ENCODE measurements at places on chromosomes 7 and 10. TPM values are rescaled to one million over a fixed set of nuclear protein-coding genes. Genes with fewer than 3 reads are reported as not detected.

Gene CTTNBP2
- total RNA-seq: 0.39 TPM

Gene CRYGN
- 0.99 TPM for total RNA-seq

Gene NEURL1
- 0.50 TPM for total RNA-seq

DNA sequence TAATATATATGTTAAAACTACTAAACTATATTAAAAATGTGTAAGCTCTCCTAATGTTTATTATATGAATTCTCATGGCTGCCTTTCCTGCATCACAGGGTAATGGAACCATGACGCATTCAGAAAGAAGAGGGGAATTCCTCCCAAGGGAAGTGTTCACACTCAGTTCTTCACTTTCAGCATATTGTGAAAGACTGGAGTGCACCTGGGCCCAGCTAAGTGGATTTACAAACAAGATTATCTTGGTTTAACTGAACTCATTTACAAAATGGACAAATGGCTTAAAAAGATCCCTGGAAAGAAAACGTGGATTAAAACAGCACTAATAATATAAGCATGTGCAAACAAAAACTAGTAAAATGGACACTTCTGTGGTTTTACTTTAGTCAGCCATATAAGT, 149.8 kb downstream of the DOCK4 start:
- DNase-seq: no peak

- no peak for DNase-seq
Measured at GRCh38 chr7:93739424-93739823, 151.1 kb downstream of the TFPI2 start.

- no peak for DNase-seq
Measured at GRCh38 chr7:25854608-25855497, 297.1 kb upstream of the NFE2L3 start.

GRCh38 chr10:44143556-44143955, 241.3 kb downstream of the CXCL12 start:
- DNase-seq: no peak

GRCh38 chr10:101050208-101051069, 11.3 kb upstream of the KAZALD1 start:
- DNase-seq: peak; percentile 72

Data from T-helper 17 cell (primary cell).